Fibroblast of skin of right quadriceps (primary cell): ENCODE measurements at places on chromosomes 13 and 19.

GRCh38 chr13:39509616-39510315, 93.2 kb downstream of the LHFPL6 start:
- DNase-seq = no peak

- DNase-seq = no peak
Observed at GRCh38 chr13:23988546-23989122, 91.3 kb upstream of the C1QTNF9B start.

DNA sequence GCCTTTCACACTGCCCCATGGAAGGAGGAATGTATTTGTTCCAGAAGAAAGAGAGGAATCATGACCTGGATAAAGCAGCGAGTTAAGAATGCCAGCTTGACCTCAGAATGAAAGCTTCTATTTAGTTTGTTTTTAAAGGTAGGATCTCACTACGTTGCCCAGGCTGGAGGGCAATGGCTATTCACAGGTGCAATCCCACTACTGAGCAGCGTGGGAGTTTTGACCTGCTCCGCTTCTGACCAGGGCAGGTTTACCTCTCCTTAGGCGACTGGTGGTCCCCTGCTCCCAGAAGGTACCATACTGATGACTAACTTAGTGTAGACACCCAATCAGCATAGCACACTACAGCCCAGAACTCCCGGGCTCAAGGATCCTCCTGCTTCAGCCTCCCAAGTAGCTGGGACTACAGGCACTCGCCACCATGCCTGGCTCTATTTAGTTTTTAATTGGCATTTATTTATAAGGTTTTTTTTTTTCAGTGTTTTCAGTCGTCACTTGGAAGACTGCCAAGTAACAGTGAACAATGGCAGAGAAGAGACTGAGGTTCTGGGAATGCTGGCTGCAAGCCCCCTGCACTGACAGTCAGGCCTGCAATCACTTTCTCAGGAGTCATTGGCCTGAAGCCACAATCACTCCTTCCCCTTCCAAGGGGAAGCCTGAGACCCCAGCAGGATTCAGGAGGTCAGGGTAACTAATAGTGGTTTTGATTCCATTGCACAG, 73.1 kb downstream of the EPS15L1 start:
- DNase-seq = no peak

DNA sequence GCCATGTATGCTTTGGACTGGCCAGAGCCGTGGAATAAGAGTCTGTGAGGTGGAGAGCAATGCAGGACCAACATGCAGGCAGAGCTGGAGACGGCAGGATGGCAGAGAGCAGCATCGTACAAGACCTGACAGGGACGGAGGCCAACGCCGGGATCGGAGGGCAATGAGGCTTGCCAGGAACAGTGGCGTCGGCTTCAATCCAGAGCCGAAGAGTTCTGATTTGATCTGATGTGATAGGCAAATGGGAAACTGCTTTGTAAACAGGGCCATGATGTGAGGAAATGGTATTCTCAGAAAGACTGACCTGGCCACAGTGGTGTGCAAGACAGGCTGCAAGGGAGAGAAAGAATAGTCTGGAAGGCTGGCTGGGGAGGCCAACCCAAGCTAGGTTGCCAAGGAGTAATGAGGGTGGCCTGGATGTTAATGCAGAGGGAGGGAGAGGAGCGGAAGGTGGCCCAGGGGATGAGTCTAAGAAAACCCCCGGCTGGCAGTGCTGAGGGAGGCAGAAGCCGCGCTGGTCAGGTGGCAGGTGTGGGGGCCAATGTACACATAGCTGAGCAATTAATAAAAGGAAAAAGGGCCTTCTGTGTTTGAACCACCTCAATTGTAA, 26.7 kb downstream of the RCBTB2 start:
- no peak for DNase-seq

DNA sequence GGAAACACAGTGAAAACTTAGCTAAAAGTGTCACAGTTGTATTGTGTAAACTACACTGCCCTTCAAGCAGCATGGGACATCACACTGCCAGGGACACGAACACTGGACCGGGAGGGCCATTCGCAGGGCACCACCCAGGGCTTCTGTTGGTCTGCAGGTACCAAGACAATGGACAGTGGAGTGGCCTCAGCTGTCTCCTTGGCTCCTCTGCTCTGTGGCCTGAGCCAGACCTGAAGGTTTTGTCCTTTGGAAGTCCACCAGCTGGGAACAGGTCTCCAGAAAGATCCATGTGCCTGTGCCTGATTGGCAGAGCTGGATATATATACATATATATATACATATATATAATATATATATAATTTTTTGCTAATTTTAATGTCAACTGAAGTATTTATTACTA, 149.8 kb downstream of the ZNF536 start:
- DNase-seq = no peak

DNA sequence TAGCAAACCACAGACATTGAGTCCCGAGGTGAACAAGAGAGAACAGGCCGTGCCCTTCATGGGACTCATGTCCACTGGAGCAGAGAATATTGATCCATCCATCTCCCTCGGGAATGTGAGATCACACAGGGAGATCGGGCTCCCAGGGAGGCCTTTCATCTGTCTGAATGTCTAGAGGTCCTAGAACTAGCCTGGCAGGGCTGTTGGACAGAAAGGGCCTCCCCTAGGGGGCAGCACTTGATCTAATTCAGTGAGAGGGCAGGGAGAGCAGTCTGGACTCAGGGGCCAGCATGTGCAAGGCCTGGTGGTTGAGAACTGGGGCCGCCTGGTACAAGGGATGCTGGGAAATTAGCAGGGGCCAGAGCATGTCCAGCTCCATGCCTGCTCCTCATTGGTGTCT, 4.3 kb downstream of the RUVBL2 start:
- DNase-seq = peak; percentile 37

DNA sequence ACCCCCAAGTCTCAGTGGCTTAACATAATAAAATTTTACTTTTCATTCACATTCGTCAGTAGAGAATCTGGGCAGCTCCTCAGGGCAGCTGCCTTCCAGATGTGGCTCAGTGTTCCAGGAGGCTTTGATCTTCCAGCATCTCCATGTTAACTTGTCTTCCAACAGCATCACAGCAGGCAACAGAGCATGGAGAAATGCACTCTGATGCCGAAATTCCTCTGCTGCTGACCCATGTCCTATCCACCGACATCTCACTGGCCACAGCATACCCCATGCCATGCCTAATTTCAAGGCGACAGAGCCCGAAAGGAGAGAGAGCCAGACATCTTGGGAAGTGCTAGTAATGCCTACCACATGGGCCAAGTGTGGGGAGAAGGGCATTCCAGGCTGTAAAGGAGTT, 64.9 kb upstream of the MEDAG start:
- DNase-seq = peak; percentile 50

GRCh38 chr13:28455580-28456194, 39.2 kb downstream of the FLT1 start:
- DNase-seq = no peak

- no peak for DNase-seq
Observed at GRCh38 chr13:25821776-25822175, 230.0 kb downstream of the SHISA2 start.

GRCh38 chr13:90107661-90108060, 1239.8 kb upstream of the MIR17HG start:
- DNase-seq = no peak

GRCh38 chr13:52344108-52344507, 61.9 kb downstream of the THSD1 start:
- DNase-seq = no peak

DNA sequence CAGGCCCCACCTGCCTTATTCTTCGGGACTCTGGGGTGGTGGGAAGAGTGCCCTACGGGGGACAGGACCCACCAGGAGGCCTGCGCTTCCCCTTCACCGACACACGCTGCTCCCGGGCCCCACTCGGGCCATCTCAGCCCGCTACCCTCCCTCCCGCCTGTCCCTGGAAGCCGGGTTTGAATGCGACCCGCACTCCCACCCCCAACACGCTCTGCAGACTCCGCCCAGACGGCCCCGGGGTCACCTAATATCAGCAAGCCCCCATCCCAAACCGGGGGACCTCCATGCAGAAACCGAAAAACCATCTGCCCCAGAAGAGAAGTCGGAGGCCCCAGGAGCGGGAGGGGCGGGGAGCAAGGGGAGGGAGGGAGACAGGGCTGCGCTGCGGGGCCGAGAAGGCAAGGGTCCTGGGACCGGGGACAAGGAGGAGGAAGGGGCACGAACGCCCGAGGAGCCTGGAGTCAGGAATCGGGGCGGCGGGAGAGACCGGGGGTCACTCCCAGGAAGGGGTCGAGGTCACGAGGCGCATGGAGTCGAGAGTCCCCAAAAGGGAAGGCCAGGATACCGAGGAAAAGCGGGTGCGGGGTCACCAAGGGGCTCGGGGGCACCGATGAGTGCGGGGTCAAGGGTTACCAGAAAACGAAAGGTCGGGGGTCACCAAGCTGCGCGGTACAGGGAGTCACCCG, 766 bp downstream of the SBNO2 start:
- DNase-seq = no peak

GRCh38 chr13:30803749-30804148, 68.4 kb downstream of the ALOX5AP start:
- DNase-seq = no peak

GRCh38 chr19:40768869-40769268, 6.5 kb upstream of the MIA start:
- DNase-seq = no peak
